ENCODE measurements at places on chromosomes 12 and 14.

GRCh38 chr12:21860534-21860933, 80.7 kb downstream of the ABCC9 start:
- DNase-seq, result no peak

DNA sequence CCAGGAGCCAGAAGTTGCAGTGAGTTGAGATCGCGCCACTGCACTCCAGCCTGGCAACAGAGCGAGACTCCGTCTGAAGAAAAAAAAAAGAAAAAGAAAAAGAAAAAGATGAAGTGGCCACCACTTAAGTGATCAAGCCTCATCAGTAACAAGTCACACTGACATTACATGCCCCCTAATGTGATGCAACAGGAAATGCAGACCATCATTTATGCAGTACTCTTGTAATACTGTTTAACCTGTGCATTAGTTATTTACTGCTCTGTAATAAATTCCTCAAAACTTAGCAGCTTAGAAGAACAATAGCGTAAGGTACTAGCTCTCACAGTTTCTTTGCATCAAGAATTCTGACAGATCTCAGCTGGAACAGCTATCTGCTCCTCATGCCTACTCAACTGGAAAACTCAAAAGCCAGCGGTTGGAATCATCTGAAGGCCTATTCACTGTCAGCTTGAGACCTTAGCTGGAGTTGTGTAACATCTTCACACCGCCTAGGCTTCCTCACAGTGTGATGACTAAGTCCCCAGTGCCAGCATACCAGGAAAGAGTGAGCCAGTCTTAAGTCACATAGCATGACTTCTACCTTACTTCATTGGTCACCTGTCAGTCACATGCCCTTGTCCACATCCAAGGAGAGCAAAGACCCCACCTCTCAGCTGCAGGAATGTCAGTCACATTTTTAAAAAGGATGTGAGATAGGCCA, 31.5 kb downstream of the EPS8 start:
- DNase-seq, result no peak

- DNase-seq, result no peak
These were observed 1.1 kb downstream of the SCN8A start for GRCh38 chr12:51592034-51592705.

GRCh38 chr12:40742041-40742440, 49.8 kb downstream of the CNTN1 start:
- DNase-seq, result no peak

- DNase-seq, result no peak
These were observed 25.5 kb upstream of the COX6A1 start for GRCh38 chr12:120412421-120412820.

- no peak for DNase-seq
These were observed 454.7 kb downstream of the NPAS3 start for GRCh38 chr14:33393231-33393894.

DNA sequence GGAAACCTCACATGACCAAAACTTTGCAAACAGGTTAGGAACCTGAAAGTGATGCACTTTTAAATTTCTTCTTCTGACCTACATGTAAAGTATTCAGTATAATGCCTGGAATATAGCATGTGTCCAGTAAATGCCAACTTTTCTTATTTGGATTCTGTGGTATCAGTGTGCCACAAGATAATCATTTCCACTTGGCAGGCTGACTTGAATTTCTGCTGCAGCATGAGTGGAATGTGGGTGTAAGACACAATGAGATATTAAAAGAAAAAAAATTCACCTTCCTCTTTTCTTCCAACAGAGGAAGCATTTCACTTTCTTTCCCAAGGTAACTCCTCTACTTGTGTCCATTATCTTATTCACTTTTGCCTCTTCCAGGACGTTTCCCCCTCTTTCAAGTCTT, 141.9 kb upstream of the PRKD1 start:
- DNase-seq, result no peak

DNA sequence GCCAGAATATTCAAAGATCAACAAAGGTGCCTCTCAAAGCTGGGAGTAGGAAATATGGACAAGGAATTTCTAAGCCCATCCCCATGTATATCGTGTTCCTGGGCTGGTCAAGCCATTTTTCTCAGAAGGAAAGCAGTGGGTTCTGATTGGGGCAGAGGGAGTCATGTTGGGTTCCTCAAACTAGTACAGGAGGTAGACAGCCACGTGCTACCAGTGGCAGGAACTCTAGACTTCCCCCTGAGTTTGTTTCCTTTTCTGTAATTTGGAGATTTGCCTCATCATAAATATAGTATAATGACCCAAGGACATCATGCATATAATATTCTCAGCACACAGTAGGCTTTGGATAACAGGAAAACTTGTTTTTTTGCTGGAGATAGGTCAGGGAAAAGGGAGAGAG, 16.4 kb upstream of the PLEKHH1 start:
- no peak for DNase-seq

DNA sequence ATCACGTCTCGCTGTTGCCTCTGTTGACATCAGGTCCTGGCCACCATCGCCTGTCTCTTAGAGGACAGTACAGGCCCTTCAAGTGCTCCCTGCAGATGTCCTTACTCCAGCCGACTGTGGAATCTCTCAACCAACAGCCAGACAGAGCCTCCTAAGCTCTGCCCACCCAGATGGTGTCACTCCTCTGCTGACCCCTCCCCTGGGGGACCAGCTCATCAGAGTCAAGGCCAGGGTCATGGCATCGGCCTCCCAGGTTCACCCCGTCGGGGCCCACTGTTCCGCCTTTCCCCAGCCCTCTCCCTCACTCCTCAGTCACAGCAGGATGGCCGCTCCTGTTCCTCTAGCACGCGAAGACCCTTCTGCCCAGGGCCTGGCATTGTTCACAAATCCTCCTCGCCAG, 157.3 kb upstream of the TMEM132C start:
- DNase-seq, result no peak

GRCh38 chr14:68580096-68580645, 212.7 kb downstream of the ZFP36L1 start:
- DNase-seq, result no peak

DNA sequence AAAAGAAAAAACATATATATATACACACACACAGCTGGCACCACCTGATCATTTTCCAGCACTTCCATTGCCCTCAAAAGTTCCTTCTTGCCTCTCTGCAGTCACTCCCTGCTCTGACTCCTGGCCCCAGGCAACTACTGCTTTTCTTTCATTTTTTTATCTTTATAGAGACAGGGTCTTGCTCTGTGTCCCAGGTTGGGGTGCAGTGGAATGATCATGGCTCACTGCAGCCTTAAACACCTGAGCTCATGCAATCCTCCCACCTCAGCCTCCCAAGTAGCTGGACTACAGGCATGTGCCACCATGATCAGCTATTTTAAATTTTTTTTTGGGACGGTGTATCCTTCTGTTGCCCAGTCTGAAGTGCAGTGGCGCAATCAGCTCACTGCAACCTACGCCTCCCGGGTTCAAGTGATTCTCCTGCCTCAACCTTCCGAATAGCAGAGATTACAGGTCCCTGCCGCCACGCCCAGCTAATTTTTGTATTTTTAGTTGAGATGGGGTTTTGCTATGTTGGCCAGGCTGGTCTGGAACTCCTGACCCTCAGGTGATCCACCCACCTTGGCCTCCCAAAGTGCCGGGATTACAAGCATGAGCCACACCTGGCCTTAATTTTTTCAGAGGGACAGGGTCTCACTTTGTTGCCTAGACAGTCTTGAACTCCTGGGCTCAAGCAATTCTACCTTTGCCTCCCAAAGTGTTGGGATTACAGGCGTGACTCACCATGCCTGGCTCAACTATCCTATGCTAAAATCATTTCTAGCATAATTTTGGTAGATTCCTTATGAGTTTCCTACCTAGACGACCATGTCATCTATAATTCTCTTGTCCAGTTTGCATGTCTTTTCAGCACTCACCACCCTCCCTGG, 7.8 kb downstream of the HSP90AA1 start:
- DNase-seq, result no peak

- DNase-seq, result no peak
These were observed 5.5 kb upstream of the LMNTD1 start for GRCh38 chr12:25558586-25558985.

DNA sequence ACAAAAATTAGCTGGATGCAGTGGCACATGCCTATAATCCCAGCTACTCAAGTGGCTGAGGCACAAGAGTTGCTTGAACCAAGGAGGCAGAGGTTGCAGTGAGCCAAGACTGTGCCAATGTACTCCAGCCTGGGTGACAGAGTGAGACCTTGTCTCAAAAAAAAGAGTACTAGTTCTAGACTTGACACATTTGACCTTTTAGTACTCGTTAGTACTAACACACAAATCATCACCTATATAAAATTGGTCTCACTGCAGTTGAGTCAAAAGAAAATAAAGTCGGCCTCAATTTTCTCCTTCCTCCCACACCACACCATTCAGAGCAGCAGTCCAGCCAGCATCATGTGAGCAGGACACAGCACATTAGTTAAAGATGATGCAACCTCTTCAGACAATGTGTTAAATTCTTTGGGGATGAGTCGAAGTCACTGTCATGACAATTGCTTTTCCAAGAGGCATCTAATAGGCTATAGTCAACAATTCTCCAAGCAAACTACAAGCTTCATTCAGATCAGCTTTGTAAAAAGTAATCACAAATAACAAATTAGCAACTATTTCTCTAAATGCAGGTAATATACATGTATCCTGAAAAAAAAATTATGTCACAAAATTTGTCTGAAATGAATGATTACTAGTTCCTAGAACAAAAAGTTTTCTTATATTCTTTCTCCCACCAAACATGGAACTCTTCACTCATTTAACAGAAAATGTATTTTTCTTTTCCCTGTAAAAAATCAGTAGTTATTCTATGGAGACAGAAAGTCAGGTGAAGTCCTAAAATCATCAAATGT, 55.6 kb downstream of the CLIP1 start:
- DNase-seq, result no peak

- peak; percentile 51 for DNase-seq
These were observed 484.3 kb downstream of the NAV3 start for GRCh38 chr12:78315028-78315427.

GRCh38 chr14:101135796-101136742, 232.5 kb upstream of the RTL1 start:
- no peak for DNase-seq

- DNase-seq, result no peak
These were observed 197.1 kb upstream of the FAR2 start for GRCh38 chr12:28951935-28952334.

GRCh38 chr14:69004731-69005431, 25.8 kb upstream of the ACTN1 start:
- DNase-seq, result no peak

- DNase-seq, result no peak
These were observed 48.5 kb downstream of the VCPKMT start for GRCh38 chr14:50067723-50068495.

DNA sequence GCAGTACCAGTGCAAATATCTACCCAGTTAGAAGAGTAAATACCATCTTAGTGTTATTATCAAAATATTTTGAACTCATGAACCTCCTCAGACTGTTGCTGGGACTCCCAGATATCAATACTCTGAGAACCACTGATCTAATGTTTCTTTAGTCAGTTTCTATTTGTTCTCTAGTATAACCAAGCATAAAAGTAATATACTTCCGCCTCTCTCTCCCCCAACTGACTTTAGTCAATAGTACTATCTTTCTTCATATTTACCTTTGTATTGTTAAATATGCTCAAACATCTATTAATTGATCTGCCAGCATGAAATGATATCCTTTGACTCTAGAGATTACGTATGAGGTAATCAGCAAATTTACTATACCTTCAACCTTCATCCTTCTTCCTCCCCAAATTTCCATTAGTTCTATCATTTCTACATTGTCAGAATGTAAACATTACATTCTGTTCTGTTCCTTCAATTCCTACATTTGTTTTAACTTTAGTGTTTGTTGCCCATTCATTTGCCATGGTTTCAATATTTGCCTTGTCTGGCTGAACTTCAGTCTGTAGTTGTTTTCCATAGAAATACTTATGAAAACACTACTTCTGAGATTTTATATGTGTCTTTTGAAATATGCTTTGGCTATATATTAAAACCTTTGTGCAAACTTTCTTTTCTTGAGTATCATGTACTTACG, 192.5 kb upstream of the PDE3A start:
- DNase-seq, result no peak

GRCh38 chr12:14138495-14138894, 157.1 kb upstream of the GRIN2B start:
- DNase-seq, result no peak

DNA sequence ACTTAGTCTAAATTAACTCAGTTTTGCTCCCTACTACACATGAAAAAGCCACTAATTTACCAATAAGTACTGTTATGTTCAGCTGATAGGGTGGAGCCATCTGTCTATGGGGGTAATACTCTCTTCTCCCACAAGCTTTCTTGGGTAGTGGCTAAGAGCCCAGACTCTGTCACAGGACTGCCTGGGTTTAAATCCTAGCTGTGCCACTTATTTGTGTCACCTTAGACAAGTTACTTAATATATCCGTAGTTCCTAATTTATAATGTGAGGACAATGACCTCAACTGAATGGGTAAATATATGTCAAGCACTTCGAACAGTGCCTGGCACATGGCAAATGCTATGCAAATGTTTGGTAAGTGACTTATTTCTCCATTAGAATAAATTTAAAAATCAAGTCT, 185.6 kb downstream of the DACT1 start:
- DNase-seq, result no peak

Data from NCI-H774 (cell line).